ENCODE measurements at places on chromosomes 1 and 21.
A peak's percentile ranks its signal among the peaks of the same experiment; 100 is the strongest.

DNA sequence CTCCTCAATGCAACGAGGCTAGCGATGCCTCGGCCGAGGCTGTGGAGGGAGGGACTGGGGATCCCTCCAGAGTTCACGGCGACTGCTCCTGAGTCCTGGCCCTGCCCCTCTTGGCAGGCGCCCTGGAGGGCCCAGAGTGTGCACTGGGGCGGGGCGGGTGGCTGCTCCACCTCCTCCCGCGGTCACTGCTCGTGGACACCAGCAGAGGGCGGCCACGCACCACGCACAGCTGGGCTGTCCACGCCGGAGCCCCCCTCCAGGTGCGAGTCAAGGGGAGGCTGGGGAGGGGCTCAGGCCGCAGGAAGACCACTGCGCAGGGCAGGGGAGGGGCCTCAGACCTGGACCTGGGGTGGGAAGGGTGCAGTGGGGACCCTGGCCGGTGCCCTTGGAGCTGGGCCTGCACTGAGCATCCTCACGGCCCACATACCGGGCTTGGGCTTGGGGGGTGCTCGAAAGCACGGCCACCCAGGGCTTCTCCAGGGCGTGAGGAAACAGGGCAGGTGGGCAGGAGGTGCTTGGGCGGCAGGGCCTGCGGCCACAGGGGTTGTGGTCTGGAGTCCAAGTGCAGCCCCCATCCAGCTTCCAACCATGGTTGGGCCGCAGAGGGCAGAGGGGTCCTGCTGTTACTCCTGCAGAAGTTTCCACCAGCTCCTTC, 20.6 kb upstream of the TTC34 start:
- DNase-seq: no peak

DNA sequence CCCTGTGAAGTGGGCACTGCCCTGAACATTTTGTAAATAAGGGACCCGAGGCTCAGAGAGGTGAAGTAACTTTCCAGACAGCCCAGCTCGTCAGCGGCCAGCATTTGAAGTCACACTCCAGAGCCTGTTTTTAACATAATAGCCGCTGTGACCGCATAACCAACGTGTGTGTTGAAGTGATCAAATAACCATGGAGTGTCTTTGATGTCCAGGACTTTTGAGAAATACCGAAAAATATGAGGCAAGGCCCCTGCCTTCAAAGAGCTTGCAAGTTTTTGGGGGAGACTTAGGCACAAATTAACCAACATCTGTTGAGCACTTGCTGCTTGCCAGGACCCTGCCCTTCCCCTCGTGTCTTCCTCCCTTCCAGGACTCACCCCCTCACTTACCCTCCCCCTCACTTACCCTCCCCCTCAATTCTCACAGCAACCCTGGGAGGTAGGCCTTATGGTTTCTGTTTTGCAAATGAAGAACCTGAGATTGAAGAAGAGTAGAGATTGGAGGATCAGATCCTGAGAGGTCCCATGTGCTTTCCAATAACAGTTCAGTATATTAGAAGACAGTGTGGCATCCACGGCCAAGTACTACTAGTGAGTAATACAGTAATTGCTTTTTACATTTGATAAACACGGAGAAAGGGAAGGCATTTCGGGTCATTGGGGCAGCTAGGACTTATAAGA, 1.3 kb upstream of the SLC16A1 start:
- DNase-seq: no peak

GRCh38 chr21:34736116-34736874, 67.5 kb downstream of the CLIC6 start:
- DNase-seq: no peak

DNA sequence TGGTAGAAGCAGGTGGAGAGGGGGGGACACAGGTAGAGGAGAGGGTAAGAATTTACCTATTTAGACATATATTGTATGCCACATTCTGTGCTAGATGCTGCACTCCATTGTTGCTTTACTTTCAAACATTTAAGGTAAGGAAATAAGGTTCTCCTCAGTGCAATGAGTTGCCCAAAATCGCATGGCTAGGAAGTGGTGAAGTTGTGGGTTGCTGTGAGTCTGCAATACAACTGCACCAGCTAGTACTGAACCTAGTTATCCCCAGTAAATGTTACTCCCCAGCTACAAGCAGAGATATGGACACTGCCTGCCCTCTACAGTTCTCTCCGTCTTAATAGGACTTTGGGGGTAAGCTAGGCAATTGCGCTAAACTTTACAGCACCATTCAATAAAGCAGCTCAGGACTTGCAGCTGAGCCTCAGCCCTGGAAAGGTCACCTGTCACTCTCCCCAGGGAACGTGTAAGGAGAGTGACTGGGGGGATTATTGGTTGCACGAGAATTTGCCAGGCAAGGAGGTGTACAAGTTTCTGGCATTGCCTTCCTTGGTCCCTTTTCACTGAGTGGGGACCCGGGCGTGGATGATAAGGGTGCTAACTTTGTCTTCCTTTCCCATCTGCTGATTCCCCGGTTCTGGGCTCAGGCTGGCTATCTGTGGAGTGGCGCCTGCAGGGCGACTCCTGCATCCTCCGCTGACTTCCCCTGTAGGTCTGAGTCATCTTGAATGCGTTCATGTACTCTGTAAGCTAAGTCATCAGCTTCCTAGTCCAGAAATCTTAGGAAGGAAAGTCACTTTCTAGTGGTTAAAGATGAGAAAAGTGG, 71.3 kb upstream of the CNTN2 start:
- DNase-seq: no peak

- no peak for DNase-seq
Observed at GRCh38 chr1:229782469-229782868, 156.4 kb downstream of the URB2 start.

DNA sequence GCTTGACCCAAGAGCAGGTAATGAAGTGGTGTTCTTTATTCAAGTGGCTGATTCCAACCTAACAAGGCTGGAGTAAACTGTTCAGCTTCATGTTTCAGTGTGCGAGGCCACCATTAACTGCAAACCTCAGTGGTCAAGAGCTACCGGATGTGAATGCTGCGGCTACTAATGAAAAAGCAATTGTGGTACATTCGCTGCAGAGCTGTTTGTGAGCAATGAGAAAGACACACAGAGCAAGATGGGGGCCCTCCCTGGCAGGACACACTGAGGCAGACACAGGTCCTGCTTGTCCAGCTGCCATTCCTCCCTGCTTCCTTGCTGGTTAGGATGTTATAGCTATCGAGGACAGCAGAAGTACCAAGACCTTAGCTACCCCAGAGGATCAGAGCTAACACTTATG, 26.1 kb downstream of the SYF2 start:
- DNase-seq: no peak

DNA sequence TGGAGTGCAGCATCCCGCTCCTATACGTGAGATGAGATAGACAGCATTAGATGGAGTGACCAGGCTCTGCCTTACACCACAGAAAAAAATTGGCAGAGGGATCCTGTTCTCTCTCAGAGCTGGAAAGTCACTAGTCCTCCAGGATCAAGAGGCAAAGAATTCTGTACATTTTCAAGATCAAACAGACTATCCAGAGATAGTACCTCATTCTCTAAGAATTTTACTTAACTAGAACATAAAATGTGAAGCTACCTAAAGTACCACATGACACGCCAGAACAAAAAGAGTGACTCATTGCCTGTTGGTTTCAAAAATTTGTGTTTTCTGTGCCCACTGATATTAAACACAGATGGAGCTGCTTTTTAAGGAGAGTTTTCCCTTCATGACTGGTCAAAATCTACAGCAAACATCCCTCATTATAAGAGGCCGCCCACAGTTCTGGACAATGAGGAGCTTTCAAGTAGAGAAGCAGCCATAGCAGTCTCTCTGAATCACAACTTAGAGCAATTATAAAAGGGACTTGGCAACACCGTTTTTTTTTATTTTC, 32.3 kb downstream of the CD160 start:
- no peak for DNase-seq

- no peak for DNase-seq
Observed at GRCh38 chr1:185774394-185774793, 40.2 kb downstream of the HMCN1 start.

DNA sequence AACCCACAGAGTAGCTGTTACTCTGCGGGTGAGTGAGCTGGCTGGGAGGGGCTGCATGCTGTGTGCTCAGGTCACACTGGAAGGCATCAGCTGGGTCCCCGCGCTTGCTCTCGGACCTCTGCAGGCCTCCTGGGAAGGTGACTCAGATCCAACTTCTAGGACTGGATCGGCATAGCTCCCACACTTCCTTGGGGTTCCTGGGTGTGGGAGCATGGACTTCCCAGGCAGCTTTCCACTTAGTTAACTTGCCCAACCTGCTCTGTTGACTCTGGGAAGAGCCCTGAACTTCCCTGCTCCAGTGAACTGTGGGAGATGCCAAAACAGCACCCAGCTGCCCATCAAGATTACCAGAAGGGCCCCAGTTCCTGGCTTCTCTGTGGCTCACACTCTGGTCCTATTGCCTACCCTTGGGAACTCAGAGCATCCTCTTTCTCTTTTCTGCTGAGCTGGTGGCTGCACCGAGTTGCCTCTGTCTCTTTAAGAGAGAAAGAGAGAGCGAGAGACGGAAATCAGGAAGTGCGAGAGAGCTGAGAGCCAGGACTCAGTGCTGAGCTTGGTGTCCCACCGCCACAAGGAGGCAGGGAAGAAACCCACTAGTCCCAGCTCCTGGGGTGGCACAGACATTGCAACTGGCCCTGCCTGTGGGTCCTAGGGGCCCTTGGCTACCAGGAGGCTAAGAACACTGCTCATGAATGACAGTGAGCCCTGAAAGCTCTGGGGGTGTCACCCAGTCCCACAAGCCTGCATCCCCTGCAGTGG, at the start of gene IKBKE:
Gene IKBKE (plus strand): TSS at position 544 of the 759 bp plus-strand sequence. CDS start 2,752 bp downstream, outside the sequence.
- DNase-seq: peak; percentile 77

GRCh38 chr1:93623436-93623835, 58.2 kb downstream of the BCAR3 start:
- DNase-seq: no peak

GRCh38 chr21:34592120-34592955, 22.6 kb downstream of the RCAN1 start:
- DNase-seq: no peak

DNA sequence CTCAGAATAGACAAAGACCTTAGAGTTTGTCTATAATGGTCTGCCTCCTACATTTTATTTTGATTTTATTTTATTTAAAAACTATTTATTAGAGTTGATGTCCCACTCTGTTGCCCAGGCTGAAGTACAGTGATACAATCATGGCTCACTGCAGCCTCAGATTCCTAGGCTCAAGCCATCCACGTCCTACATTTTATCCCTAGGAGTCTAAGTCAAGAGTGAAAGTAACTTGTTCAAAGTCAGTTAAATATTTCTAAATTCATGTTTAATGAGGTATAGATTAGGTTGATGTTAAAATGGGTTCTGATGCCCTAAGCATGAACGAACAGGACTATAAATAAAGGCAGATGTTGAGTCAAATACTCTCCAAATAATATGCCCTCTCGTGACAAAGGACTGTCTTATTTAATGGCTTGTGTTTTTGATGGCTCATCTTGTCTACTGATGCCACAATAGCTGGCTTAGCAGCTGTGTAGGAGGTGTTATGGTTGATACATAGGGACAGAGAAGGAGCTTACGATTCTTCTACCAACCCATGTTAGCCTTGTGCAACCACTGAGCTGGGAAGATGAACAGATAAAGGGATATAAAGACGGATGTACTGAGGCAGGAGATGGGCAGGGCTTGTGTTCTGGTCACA, 66.0 kb upstream of the CR1L start:
- no peak for DNase-seq

DNA sequence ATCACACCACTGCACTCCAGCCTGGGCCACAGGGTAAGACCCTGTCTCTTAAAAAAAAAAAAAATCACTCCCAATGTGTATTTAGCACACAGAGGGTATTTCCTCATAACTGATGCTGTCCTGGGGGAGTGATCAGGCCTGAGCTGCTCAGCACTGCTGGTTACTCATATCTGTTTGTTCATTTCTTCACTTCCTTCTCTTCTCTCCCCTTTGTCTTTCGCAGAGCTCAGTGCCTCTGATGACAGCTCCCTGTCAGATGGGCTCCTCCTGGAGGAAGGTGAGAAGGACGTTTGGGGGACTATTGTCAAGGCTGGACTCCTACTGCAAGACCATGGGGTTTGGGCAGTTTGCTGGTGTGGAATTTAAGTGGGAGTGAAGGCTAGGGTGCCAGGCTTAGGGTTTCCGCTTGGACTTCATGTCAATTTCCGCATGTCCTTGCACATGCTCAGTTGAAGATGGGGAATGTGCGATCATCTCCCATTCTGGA, 13.0 kb downstream of the INAVA start:
- peak; percentile 86 for DNase-seq

GRCh38 chr1:178864326-178864725, 6.6 kb downstream of the ANGPTL1 start:
- DNase-seq: no peak

GRCh38 chr1:43981135-43981491, 2.1 kb downstream of the B4GALT2 start:
- DNase-seq: no peak

- DNase-seq: peak; percentile 53
Observed at GRCh38 chr1:28135371-28136168, 40.9 kb downstream of the PTAFR start.

DNA sequence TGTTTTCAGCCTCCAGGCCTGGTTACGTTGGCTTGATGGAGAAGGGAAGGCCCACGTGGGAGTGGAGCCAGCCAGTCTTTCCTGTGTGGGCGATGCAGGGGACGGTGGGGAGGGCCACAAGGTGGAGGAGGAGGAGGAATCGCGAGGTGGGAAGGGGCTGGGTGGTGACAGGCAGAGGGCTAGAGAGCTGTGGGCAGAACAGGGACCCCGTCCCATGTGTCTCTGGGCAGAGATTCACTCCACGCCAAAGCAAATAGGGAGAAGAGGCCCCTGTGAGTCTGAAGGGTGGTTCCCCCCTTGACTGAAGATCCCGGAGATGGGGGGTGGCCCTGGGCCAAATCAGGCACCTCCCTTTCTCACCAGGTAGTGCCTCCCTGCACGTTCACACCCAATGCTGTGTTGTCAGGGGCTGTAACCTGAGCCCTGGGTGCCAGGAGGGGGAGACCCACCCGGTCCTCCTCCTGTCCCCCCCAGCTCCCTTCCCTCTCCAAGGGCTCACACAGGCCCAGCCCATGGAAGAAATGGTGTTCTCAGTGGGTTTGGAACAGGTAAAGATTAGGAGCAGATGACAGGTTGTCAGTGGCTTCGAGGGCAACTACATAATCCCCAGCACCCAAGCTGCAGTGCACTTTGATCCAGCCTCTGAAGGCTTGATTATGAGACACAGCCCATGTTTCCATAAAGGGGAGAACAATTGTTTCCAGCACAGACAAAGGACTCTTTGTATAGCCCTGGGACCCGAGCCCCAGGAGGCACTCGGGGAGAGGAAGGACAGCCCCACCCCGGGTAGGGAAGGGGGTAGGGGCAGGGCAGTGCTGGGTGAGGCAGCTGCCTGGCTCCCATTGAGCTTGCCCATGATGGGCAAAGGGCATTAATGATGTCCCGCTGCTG, 37.7 kb upstream of the GPR37L1 start:
- DNase-seq: no peak

GRCh38 chr1:201486187-201486586, 17.2 kb upstream of the PHLDA3 start:
- no peak for DNase-seq

GRCh38 chr1:14899686-14900085, 253.9 kb upstream of the TMEM51 start:
- DNase-seq: no peak

DNA sequence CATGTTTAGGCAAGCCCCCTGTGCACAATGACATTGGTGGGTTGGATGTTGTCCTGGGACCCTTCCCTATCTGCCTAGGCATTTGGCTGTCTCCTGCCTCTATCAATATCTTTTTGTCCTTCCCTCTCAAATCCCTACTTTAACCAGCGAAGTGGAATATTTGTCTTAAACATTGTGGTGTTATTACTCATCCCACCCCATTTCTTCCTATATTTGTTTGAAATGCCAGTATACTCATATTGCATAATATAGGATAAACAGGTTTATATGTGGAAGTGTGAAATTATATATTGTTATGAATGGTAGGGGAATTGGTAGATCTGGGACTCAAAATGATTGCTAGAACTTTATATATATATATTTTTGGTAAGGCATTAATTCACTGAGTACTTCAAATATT, 80.0 kb downstream of the ADGRL2 start:
- no peak for DNase-seq

All from SIG-M5 (cell line).